ENCODE measurements at places on chromosomes 4 and X. TPM values are rescaled to one million over a fixed set of nuclear protein-coding genes. Genes with fewer than 3 reads are reported as not detected.

Gene CT45A5
- not detected for total RNA-seq

Gene FAM184B
- 0.47 TPM for total RNA-seq

Gene MXRA5
- total RNA-seq = not detected

Gene CLDN2
- total RNA-seq = not detected

Gene DRP2
- 0.58 TPM for total RNA-seq

Gene AADAT
- 2.7 TPM for total RNA-seq

- DNase-seq = peak; percentile 64
- peak overlapping the region; percentile 53 for H3K4me3 ChIP-seq
- H3K27me3 ChIP-seq = no peaks in the 10 kb centered on the region
- H3K36me3 ChIP-seq = no peaks in the 10 kb centered on the region
- peaks cover 19% of the 10 kb centered on the region for H3K4me1 ChIP-seq
These were observed 158.4 kb downstream of the CHIC2 start for GRCh38 chr4:53905941-53906377.

DNA sequence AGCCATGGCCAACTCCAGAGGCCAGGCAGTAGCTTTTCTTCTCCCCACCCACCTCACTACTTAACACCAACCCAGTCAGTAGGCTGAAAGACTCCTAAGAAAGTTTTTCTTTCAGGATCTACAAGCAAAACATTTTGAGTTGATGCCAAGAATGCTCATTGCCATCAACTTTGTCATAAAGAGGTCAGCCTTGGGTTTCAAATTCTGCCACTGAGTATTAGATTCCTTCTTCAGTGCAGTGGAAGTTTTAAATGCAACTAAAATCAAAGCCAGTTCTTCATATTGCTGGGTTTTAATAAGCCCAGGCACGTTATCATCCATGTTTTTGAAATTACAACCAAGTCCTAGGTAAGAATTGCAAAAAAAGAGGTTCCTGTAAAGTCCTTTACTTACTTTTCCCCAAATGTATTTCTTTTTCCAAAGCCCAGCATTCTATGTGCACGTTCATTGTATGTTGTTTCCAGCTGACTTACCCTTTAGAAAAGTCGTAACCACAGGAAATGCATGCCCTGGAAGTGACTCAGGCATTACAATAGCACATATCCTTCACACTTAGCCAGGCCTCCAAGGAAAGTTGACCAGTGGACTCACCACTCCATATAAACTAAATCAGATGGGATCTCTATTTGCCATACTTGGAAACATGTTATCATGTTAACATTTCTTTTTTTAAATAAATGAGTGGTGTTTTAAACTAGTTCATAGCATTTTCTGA, 229.9 kb downstream of the SOX3 start:
- H3K36me3 ChIP-seq = no peaks in the 10 kb centered on the region
- no peak overlapping the region for H3K4me3 ChIP-seq
- DNase-seq = peak; percentile 63
- no peak overlapping the region for H3K27ac ChIP-seq
- peaks cover 4% of the 10 kb centered on the region for H3K4me1 ChIP-seq
- no peaks in the 10 kb centered on the region for H3K27me3 ChIP-seq

GRCh38 chr4:110106931-110107296, 91.5 kb downstream of the ELOVL6 start:
- no peaks in the 10 kb centered on the region for H3K27me3 ChIP-seq
- H3K36me3 ChIP-seq = no peaks in the 10 kb centered on the region
- DNase-seq = peak; percentile 68

DNA sequence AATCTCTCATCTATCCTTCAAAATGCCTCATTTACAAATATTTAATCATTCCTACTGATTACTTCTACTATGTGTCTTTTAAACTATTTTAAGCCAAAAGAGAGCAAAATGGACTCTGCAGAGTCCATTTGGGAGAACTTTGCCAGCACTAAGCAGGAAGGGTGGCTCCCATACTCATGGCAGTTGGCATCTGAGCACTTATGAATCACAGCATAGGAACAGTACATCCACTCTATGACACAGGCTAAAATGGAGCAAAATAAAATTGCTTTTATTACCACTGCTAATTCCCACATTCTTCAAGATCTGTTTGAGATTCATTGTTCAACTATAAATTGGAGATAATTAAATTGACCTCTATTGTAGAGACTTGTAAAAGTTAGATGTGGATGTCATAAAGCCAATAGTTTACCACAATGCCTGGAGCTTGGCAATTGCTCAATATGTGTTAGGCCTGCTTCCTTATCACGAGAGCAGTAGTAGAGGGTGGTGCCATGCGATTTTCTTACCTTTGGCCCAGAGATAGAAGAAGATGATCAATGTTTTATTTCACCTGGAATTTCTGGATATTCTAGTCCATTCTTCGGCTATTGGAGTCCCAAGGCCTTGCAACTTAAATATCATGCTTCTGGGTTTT, 19.1 kb downstream of the HPGD start:
- H3K4me3 ChIP-seq = no peak overlapping the region
- peaks cover 10% of the 10 kb centered on the region for H3K4me1 ChIP-seq
- H3K27me3 ChIP-seq = no peaks in the 10 kb centered on the region
- no peaks in the 10 kb centered on the region for H3K36me3 ChIP-seq
- H3K27ac ChIP-seq = peak overlapping the region; percentile 61

GRCh38 chr4:153099391-153100140, 104.7 kb upstream of the TRIM2 start:
- DNase-seq = no peak
- H3K27ac ChIP-seq = no peak overlapping the region
- H3K4me1 ChIP-seq = no peaks in the 10 kb centered on the region
- H3K36me3 ChIP-seq = no peaks in the 10 kb centered on the region

DNA sequence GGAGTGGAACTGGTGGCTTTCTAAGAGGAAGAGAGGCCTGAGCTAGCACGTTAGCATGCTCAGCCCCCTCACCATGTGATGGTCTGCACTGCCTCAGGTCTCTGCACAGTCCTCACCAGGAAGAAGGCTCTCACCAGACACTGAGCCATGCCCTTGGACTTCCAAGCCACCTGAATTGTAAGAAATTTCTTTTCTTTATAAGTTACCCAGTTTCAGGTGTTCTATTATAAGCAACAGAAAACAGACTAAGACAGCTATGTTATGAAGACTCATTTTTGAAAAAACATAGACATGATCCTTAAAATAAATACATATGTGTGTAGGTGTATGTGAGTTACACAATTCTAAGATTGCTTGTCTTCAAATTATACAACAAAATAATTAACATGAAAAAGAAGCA, 74.7 kb downstream of the CEP44 start:
- no peaks in the 10 kb centered on the region for H3K36me3 ChIP-seq
- DNase-seq = no peak
- H3K4me1 ChIP-seq = peaks cover 17% of the 10 kb centered on the region
- H3K27me3 ChIP-seq = no peaks in the 10 kb centered on the region
- H3K27ac ChIP-seq = peak overlapping the region; percentile 53

DNA sequence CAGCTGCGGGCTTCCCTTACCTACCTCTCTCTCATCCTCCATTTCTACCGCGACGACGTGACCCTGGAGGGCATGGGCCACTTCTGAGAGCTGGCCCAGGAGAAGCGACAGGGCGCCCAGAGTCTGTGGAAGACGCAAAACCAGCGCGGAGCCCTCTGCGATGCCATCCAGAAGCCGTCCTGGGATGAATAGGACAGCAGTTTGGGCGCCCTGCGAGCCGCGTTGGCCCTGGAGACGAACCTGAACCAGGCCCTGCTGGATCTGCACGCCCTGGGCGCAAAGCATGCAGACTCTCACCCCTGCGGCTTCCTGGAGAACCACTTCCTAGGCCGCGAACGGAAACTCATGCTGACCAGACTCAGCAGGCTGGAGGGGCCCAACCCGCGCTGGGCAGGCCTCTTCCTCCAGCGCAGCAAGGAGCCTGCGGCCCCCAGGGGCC, 52.7 kb upstream of the TMPRSS11F start:
- DNase-seq = no peak
- H3K4me3 ChIP-seq = no peak overlapping the region
- no peaks in the 10 kb centered on the region for H3K36me3 ChIP-seq
- peaks cover 11% of the 10 kb centered on the region for H3K27me3 ChIP-seq
- no peak overlapping the region for H3K27ac ChIP-seq
- peaks cover 24% of the 10 kb centered on the region for H3K4me1 ChIP-seq

DNA sequence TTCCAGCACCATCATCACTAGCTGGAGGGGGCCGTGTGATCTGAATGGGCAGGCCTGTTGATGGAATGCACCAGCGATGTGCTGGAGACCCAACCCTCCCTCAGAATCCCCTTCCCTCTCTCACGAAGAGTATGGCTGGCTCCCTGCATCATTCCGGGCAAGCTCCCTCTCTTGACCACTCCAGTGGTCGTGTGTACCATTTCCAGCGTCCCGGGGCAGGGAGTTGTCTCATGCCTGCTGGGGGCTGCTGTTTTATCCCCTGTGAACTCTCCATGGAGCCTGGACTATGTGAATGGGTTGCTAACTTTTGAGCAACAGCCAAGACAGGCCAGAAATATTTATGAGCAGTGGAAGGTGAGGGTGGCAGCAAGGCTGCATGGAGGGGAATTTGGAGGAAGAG, 8.1 kb downstream of the CSAG1 start:
- no peaks in the 10 kb centered on the region for H3K4me1 ChIP-seq
- no peak for DNase-seq
- H3K27me3 ChIP-seq = peaks cover 10% of the 10 kb centered on the region
- H3K36me3 ChIP-seq = no peaks in the 10 kb centered on the region
- H3K4me3 ChIP-seq = no peak overlapping the region

GRCh38 chr4:83832110-83832825, 296.4 kb downstream of the GPAT3 start:
- H3K27ac ChIP-seq = no peak overlapping the region
- no peaks in the 10 kb centered on the region for H3K4me1 ChIP-seq
- no peaks in the 10 kb centered on the region for H3K27me3 ChIP-seq
- H3K36me3 ChIP-seq = no peaks in the 10 kb centered on the region
- no peak overlapping the region for H3K4me3 ChIP-seq
- no peak for DNase-seq

GRCh38 chr4:98657531-98658286, 702 bp downstream of the TSPAN5 start:
- H3K36me3 ChIP-seq = no peaks in the 10 kb centered on the region
- H3K27ac ChIP-seq = peak overlapping the region; percentile 99
- H3K4me1 ChIP-seq = peaks cover 61% of the 10 kb centered on the region
- H3K27me3 ChIP-seq = no peaks in the 10 kb centered on the region
- H3K4me3 ChIP-seq = peak overlapping the region; percentile 86
